Fibroblast of mammary gland (primary cell): ENCODE measurements at places on chromosomes 13 and 19.
A peak's percentile ranks its signal among the peaks of the same experiment; 100 is the strongest.

DNA sequence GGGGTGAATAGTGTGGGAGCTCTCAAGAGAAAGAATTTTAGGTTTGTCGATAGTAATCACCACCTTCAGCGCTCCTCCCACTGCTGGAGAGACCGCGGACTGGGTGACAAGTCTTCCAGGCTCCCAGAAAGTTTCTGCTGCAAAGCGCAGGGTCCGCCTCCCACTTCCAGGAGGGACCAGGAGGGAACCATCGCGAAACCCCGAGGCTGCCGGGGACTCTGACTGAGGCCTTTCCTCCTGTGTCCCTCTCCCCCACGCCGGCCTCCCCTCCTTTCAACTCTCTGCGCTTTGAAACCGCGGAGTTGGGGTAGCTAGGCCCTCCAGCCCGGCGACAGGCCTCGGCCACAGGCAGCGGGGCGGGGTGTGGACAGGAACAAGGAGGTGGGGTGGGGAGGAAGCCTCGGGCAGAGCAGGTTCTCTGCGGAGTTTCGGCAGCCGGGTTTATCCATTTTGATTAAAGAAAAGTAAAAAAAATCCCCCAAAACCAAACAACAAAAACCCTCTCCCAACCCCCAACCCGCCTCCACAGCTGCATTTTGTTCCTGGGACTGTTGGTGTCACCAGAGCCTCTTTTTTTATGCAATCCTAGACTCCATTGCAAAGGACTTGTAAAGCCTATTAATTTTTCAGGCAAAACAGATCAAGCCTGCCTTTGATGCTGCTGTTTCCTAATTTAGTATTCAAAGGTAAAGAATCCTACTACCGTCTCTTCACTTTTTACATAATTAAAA lies 157.2 kb downstream of the TM9SF2 start:
- DNase-seq, result peak; percentile 69

- peak; percentile 85 for DNase-seq
Observed at GRCh38 chr19:38031423-38031770, 124.4 kb downstream of the SIPA1L3 start.

GRCh38 chr13:40233731-40234195 lies 432.7 kb downstream of the FOXO1 start:
- no peak for DNase-seq

- DNase-seq, result peak; percentile 72
Observed at GRCh38 chr19:36916991-36917390, 859 bp downstream of the ZNF568 start.

GRCh38 chr19:55276720-55277430 lies 3.0 kb downstream of the HSPBP1 start:
- no peak for DNase-seq

GRCh38 chr19:16425993-16426392 lies 45.8 kb downstream of the EPS15L1 start:
- DNase-seq, result no peak

- DNase-seq, result no peak
Observed at GRCh38 chr13:73101351-73102007, 42.7 kb downstream of the KLF5 start.

GRCh38 chr19:55304279-55304978 lies 20.6 kb downstream of the BRSK1 start:
- peak; percentile 48 for DNase-seq

DNA sequence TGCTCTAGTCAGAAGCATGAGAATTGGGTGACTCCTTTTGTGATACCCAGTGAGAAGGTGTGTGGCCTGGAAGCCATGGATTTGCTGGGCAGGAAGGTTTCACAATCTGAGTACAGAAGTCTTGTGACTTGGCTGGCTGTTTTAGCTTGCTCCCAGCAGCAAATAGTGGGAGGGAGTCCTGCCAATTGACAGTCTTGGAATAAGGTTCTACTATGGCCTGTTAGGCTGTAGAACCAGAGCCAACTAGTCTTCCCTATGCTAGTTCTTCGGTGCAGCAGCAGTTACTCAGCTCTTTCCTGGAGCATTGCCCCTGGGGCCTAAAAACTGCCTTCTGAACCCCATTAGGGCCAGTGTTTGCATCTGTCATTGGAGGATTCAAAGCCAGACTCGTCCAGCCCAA lies 1935.4 kb upstream of the PCDH20 start:
- DNase-seq, result peak; percentile 4
